ENCODE measurements at places on chromosomes 2 and 18. TPM values are rescaled to one million over a fixed set of nuclear protein-coding genes. Genes with fewer than 3 reads are reported as not detected.

Gene MSH6
- 25.9 TPM for total RNA-seq

Gene B4GALT6
- 7.2 TPM for total RNA-seq

Gene IL1R2
- 4.3 TPM for total RNA-seq

Gene PMAIP1
- 0.24 TPM for total RNA-seq

Gene DNPEP
- 42.2 TPM for total RNA-seq

Gene DSC3
- 0.14 TPM for total RNA-seq

Gene NTSR2
- 0.15 TPM for total RNA-seq

Gene PPP1R1C
- 7.8 TPM for total RNA-seq

Gene MALT1
- 8.0 TPM for total RNA-seq

Gene DYNAP
- not detected for total RNA-seq

Gene YES1
- total RNA-seq: 25.9 TPM

Gene ST6GAL2
- 0.64 TPM for total RNA-seq

Gene CNDP1
- total RNA-seq: not detected

Gene BCL11A
- total RNA-seq: 8.3 TPM

Gene AQP12B
- total RNA-seq: not detected

Gene ANKRD23
- total RNA-seq: 8.2 TPM

Gene MYO7B
- 0.56 TPM for total RNA-seq

Gene COL6A3
- total RNA-seq: 113 TPM

Gene ATP6V1B1
- not detected for total RNA-seq

Gene ALLC
- total RNA-seq: 0.23 TPM

Gene CELF4
- total RNA-seq: 1.1 TPM

Gene CAVIN2
- total RNA-seq: 128 TPM

Gene HTR2B
- total RNA-seq: 6.4 TPM

Gene C2orf80
- total RNA-seq: not detected

Gene HSPE1
- 96.3 TPM for total RNA-seq

Gene ZNF396
- total RNA-seq: 0.89 TPM

Gene CPO
- total RNA-seq: 0.42 TPM

Gene CFC1
- total RNA-seq: 1.3 TPM

Gene UGP2
- 276 TPM for total RNA-seq

Gene TNFAIP6
- 4.0 TPM for total RNA-seq

Gene FAHD2A
- total RNA-seq: 31.3 TPM

Gene HOXD12
- total RNA-seq: not detected

Gene OBSL1
- 321 TPM for total RNA-seq

Gene MYL12B
- total RNA-seq: 172 TPM

Gene CBLN2
- total RNA-seq: 0.14 TPM

Gene FZD7
- total RNA-seq: 32.0 TPM

Gene ZNF516
- total RNA-seq: 11.2 TPM
